ENCODE measurements at places on chromosomes 5 and 9.
A peak's percentile ranks its signal among the peaks of the same experiment; 100 is the strongest.

DNA sequence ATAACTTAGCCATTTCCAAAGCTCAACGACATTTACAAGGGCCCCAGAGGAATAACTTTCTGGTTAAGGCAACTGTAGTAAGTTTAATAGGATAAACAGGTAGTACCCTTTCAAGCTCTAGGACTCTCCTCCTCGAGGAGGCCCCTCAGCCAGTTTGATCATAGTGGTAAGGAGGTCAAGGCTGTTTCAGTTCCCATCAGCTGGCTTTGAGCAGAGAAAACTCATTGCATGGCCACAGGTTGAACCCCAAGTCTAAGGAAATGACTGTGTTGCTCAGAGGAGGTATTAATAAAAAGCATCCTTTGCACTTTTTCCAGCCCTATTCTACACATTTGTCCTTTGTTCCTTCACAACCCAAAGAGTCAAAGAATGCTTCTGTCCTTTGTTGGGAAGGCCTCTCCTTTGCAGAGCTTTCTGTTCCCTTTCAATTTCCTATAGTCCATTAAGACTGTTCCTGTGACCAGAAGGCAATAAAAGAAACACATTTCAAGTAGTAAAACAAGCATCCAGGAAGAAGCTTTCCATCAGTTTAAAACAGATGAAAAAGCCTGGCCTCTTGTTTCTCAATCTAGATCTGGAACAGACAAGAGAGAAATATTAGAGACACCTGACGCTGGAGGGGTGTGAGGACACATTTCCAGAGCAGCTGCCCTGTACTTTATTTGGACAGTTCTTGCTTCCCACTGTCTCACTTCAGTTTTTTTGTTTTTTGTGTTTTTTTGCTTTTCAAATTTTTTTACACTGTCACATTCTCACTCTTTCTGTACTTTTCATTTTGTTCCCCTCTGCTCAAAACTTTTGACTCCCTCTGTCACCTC lies 54.1 kb downstream of the PRRC1 start:
- no peak for DNase-seq

- DNase-seq: no peak
Measured at GRCh38 chr5:66966439-66966838, 230.2 kb downstream of the CD180 start.

DNA sequence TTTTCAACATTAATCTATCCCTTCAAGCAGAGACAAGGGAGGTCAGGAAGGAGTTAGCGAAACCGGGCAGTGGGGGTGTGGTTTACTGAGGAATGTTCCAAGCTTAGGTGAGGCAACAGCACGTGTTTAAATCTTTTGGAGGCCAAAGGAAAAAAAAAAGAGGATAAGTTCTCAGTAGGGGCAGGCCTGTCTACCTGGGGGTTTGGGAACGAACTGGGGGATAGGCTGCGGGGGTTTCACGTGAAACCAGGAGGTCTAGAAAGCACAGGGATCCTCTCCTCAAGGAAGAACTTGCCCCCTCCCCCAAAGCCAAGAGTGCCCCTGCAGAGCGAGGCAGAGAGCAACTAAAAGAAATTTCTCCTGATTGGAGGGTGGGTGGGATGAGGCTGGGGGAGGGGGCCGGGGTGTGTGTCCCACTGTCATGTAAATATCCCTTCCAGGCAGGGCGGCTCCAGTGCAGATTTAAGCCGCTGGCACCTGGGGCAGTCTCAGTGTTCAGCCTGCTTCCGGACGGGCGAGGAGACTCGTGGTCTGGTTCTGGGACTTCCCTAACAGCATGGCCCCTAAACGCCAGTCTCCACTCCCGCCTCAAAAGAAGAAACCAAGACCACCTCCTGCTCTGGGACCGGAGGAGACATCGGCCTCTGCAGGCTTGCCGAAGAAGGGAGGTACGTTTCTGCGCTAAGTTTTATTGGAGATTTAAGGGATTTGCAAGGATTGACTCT lies 5.5 kb upstream of the SET start:
- peak; percentile 76 for DNase-seq

DNA sequence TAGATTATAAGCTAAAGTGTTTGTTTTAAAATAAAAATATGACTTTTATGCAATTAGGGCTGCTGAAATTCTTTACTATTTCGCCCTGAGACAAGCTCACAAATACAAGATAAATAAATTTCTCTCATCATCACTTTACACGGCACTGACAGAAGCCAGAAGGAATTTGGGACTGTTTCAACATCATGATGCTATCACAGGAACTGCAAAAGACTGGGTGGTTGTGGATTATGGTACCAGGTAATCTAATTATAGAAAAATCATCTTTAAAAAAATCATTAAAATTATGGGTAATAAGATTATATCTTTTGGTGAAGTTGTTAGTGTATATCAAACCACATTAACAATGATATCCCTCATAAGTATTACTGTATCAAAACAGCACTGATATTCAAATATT lies 95.0 kb downstream of the MAN2A1 start:
- no peak for DNase-seq

- no peak for DNase-seq
Measured at GRCh38 chr5:158143081-158143480, 284.1 kb upstream of the CLINT1 start.

- no peak for DNase-seq
Measured at GRCh38 chr5:124349931-124350330, 396.5 kb downstream of the ZNF608 start.

GRCh38 chr9:124968238-124968637 lies 27.4 kb upstream of the GOLGA1 start:
- no peak for DNase-seq

DNA sequence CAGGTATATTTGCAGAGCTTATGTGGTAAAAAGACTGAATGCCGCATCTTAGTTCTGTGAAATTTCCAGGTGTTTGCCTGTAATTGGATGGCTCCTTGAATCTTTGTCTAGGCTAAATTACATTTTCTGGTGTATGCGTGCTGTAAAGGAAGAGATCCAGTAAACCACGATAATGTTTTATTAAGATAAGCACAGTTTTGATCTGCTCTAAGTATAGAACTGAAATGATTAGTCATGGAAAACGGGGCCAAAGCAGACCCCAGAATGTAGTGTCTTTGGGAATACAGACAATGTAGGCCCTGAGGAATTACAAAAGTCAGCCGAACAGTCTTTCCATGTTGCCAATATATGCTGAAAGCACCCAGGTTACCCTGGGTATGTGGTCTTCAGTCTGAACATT lies 257.3 kb downstream of the FANCC start:
- no peak for DNase-seq

- DNase-seq: no peak
Measured at GRCh38 chr5:163094492-163095180, 342.8 kb upstream of the CCNG1 start.

GRCh38 chr5:175035882-175036533 lies 311.6 kb downstream of the MSX2 start:
- no peak for DNase-seq

GRCh38 chr9:79883073-79883645 lies 311.4 kb downstream of the TLE4 start:
- no peak for DNase-seq

- DNase-seq: no peak
Measured at GRCh38 chr5:169576181-169576598, 7.4 kb upstream of the SPDL1 start.

DNA sequence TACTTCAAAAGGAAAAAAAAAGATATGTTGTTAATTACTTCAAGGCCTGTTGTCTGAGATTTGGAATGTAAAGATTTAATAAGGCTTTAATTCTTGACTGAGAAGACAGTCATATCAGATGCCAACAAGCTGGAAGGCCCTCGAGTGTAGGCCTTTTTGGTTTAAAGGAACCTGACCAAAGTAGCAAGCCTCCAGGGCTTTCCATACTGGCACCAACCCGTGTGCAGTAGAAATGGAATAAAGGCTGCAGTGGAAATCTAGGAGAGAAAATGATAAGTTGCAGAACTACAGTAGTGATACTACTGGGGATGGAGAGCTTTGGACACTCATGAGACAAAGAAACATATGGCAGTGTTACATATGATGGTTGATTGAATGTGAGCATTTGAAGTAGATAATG lies 358.0 kb downstream of the TAF11L14 start:
- no peak for DNase-seq

DNA sequence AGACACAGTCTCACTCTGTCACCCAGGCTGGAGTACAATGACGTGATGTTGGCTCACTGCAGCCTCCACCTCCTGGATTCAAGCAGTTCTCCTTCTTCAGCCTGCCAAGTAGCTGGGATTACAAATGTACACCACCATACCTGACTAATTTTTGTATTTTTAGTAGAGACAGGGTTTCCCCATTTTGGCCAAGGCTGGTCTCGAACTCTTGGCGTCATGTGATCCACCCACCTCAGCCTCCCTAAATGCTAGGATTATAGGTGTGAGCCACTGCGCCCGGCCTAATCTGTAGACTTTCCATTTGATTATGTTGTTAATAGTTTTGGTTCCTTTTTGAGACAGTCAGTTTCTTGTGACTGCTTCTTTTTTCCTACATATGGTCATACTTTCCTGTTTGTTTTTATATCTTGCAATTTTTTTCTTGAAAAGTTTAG lies 31.0 kb downstream of the MTREX start:
- DNase-seq: peak; percentile 63

DNA sequence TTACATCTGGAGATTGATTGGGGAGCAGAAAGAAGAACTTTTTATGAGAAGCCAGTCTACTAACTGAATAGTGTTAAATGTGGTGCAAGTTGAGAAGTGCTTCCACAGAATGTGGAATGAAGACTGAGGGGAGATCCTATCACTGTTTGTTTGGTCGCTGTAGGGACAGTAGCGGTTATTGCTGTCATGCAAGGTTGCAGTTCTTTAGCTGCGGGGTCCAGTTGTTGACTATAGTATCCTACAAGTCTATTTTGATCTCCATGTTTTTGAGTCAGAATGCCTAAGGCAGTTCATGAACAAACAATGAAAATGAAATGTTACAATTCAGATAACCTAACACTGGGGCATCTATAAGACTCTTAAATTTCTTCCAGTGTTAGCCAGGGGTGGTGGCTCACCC lies 45.3 kb upstream of the PDZD2 start:
- no peak for DNase-seq

GRCh38 chr5:142530904-142531303 lies 155.0 kb downstream of the FGF1 start:
- DNase-seq: no peak

DNA sequence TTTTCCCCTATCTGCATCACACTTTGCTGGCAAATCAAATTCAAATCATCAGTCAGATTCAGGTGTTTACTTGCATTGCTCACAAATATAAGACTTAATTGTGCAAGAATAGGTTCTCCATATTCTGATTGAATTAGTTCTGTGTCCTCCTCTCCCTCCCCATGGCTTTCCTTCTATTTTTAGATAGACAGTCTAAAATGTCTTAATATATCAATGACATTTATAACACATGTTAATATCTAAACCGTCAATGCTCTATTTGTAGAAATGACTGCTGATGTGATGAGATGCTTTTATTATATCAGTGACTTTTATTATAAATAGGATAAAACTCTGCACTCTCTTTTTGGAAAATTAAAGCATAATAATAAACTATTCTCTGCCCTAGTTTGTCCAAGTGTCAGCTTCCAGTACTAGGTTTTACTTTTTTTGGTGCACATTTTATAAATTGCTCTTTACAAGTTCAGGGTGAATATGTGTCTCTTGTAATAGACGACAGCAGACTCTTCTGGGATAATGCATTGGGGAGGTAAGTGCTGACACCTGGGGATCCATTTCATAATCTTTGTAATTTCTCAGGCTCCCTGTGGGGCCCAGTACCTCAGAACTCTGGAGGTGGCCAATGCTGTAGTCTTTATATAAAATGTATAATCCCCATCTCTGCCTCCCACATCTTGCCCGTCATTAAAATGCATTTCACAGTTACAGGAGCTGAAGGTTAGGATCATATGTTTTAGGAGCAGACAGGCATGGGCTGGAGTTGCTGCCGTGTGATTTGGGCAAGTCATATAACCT lies 321.5 kb downstream of the BRINP1 start:
- DNase-seq: no peak

- peak; percentile 92 for DNase-seq
Measured at GRCh38 chr5:171387970-171388815, 544 bp downstream of the NPM1 start.

DNA sequence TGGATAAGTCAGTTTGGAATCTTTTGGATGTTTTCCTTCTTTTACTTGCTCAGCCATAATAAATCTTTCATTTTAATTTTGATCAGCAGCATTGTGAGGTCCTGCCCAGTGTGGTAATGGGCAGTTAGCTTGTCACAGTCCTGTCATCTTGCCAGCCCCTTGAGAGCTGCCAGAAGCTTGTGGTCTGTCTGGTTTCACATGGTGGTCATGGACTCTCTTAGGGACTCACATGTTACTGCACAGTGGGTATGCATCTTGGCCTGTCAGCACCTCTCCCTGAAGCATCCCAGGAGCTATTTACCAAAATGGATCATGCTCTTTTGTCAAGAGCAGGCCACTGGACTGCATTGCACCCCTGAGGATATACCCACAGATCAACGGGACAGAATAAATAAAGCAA lies 60.3 kb downstream of the DAPK1 start:
- DNase-seq: peak; percentile 64

GRCh38 chr5:90128551-90128950 lies 281.0 kb downstream of the CETN3 start:
- DNase-seq: no peak

GRCh38 chr5:104266161-104266560 lies 703.6 kb upstream of the NUDT12 start:
- DNase-seq: no peak

DNA sequence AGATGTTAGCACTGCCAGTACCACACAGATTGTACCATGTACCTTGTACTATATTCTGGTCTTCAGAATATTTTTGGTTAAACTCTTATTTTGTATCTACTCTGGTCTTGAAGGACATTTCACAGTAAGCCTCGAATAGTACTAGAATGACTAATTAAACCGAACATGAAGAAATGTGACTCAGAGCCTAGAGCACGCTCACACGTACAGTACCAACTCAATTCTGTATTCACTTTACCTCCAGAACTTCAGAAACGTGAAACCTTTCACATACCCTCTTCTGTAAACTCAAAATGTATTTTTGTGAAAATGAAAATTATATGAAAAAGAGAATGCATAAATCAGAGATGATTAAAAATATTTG lies 112.8 kb downstream of the MVB12B start:
- no peak for DNase-seq

- DNase-seq: no peak
Measured at GRCh38 chr5:180133060-180133459, 61.5 kb upstream of the RNF130 start.
